ENCODE measurements at places on chromosomes 5 and 9. TPM values are rescaled to one million over a fixed set of nuclear protein-coding genes. Genes with fewer than 3 reads are reported as not detected.
A peak's percentile ranks its signal among the peaks of the same experiment; 100 is the strongest.

DNA sequence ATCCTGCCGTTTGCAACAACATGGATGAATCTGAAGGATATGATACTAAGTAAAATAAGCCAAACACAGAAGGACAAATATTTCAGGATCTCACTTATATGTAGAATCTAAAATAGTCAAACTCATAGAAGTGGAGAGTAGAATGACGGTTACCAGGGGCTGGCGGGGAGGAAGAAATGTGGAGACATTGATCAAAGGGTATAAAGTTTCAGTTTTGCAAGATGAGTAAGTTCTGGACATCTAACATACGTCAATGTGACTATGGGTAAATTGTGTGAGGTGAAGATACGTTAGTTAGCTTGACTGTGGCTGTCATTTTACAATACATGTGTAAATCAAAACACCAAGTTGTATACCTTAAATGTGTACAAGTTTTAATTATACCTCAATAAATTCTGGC, 200.3 kb downstream of the SNX18 start:
- peak overlapping the region; percentile 45 for H3K4me3 ChIP-seq
- H3K4me1 ChIP-seq, result peaks cover 48% of the 10 kb centered on the region
- H3K36me3 ChIP-seq, result peaks cover 21% of the 10 kb centered on the region
- peak; percentile 28 for DNase-seq
- no peaks in the 10 kb centered on the region for H3K27me3 ChIP-seq
- peak overlapping the region; percentile 84 for H3K27ac ChIP-seq

CDH12 gene
- not detected for total RNA-seq

GRCh38 chr9:37790096-37790495, 5.2 kb upstream of the EXOSC3 start:
- DNase-seq, result no peak
- H3K27ac ChIP-seq, result no peak overlapping the region
- no peak overlapping the region for H3K4me3 ChIP-seq
- peaks cover under 1% of the 10 kb centered on the region for H3K36me3 ChIP-seq
- H3K27me3 ChIP-seq, result peaks cover under 1% of the 10 kb centered on the region

TMEM174 gene
- total RNA-seq, result not detected

GRXCR2 gene
- not detected for total RNA-seq

DNA sequence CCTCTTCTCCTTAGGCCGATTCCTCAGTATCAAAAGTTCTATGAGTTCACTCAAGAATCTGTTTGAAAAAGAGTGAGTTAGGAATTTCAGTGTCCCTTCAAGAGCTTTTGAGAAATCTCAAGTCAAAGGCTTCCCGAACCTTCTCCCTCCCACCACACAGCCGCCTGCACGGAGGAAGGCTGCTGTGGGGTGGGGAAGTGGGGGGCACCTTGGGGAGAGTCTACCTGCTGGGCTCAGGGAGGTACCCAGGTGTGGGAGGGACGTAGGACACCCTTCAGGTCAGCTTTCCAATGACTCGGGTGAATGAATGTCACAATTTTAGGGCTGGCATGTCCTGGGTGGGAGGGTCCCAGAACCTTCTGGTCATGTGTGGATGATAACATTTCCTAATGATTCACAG, 17.5 kb downstream of the CXCL14 start:
- H3K4me3 ChIP-seq, result no peak overlapping the region
- peaks cover 21% of the 10 kb centered on the region for H3K27me3 ChIP-seq
- no peaks in the 10 kb centered on the region for H3K36me3 ChIP-seq

GRCh38 chr5:179370490-179371120, 25.3 kb upstream of the ADAMTS2 start:
- H3K36me3 ChIP-seq, result no peaks in the 10 kb centered on the region
- no peaks in the 10 kb centered on the region for H3K4me1 ChIP-seq
- H3K27ac ChIP-seq, result no peak overlapping the region
- H3K4me3 ChIP-seq, result no peak overlapping the region

GRCh38 chr5:17180330-17180843, 37.0 kb upstream of the BASP1 start:
- no peaks in the 10 kb centered on the region for H3K36me3 ChIP-seq
- peaks cover 2% of the 10 kb centered on the region for H3K4me1 ChIP-seq
- no peak overlapping the region for H3K27ac ChIP-seq
- DNase-seq, result no peak
- no peak overlapping the region for H3K4me3 ChIP-seq
- no peaks in the 10 kb centered on the region for H3K27me3 ChIP-seq

GAS1 gene
- total RNA-seq, result 0.32 TPM

- H3K36me3 ChIP-seq, result no peaks in the 10 kb centered on the region
- H3K27me3 ChIP-seq, result no peaks in the 10 kb centered on the region
- no peak overlapping the region for H3K27ac ChIP-seq
These were observed 54.6 kb downstream of the SUB1 start for GRCh38 chr5:32639943-32640342.

DNA sequence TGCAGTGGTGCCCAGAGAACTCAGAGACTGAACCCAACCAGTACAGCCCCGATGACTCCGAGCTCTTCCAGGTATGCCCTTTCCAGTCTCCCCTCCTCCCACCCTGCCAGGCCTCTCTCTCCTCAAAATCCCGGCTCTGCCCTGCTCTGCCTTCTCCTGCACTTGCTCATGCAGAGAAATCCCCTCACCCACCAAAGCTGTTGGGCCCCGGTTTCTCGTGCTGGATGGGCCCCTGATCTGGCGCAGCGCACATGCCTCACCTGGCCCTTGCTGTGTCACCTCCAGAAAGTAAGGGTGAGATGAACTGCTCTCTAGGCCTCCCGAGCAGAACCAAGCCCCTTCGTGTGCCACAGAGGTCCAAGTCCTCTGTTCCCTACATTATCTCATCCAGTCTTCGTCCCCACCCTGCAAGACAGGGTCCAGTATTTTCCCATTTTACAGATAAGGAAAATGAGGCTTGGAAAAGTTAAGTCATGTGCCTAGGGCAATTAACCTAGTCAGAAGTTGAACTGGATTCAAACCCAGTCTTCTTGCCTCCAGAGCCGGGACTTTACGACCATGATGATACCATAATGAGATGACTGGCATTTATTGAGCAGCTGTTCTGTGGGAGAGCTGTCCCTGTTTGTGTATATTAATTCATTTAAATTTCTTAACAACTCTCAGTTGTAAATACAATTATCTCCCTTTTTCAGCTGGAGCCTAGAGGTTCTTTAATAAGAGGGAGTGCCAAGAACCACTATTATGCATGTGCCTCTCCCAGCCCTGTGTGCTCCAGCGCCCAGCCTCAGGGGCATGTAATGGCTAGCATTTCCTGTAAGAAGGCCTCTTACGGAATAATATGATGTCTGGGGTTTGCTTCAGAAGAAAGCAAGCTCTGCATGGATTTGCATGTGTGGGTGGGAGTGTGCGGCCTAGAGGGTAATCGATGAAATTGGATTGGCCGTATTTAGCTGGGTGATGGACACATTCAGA, 90.7 kb downstream of the PPARGC1B start:
- no peaks in the 10 kb centered on the region for H3K36me3 ChIP-seq
- no peaks in the 10 kb centered on the region for H3K4me1 ChIP-seq
- H3K27me3 ChIP-seq, result no peaks in the 10 kb centered on the region
- no peak overlapping the region for H3K27ac ChIP-seq

DNA sequence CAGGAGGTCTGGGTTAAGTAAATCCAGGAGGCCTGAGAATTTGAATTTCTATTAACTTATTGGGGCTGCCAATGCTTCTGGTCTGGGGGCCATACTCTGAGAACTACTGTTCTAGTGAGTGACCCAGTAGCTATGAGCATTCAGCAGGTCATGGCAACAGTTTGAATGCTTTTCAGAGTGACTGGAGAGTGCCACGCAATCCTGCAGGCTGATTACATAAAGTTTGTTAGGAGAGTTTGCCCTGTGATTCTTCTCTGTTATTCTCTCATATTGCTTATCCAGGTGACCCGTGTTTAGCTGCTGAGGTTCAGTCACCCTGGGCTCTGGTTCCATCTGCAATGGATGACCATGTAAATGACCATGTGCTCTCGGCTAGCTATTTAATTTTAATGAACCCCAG, 22.2 kb upstream of the TMED7 start:
- no peak overlapping the region for H3K4me3 ChIP-seq
- DNase-seq, result no peak
- H3K27ac ChIP-seq, result no peak overlapping the region
- peaks cover 49% of the 10 kb centered on the region for H3K27me3 ChIP-seq
- no peaks in the 10 kb centered on the region for H3K4me1 ChIP-seq
- no peaks in the 10 kb centered on the region for H3K36me3 ChIP-seq

- H3K36me3 ChIP-seq, result no peaks in the 10 kb centered on the region
- H3K27ac ChIP-seq, result no peak overlapping the region
- H3K4me1 ChIP-seq, result no peaks in the 10 kb centered on the region
- no peak overlapping the region for H3K4me3 ChIP-seq
- no peak for DNase-seq
These were observed 29.7 kb downstream of the GRIA1 start for GRCh38 chr5:153520137-153520536.

- H3K36me3 ChIP-seq, result peaks cover 22% of the 10 kb centered on the region
- no peak overlapping the region for H3K4me3 ChIP-seq
- H3K27me3 ChIP-seq, result no peaks in the 10 kb centered on the region
- no peak for DNase-seq
- peak overlapping the region; percentile 29 for H3K27ac ChIP-seq
These were observed 339.5 kb upstream of the RFX3 start for GRCh38 chr9:3865141-3865772.

SLC25A2 gene
- 0.16 TPM for total RNA-seq

GRCh38 chr5:169286572-169287300, 14.2 kb downstream of the SLIT3 start:
- H3K27ac ChIP-seq, result no peak overlapping the region
- H3K4me3 ChIP-seq, result no peak overlapping the region
- H3K27me3 ChIP-seq, result no peaks in the 10 kb centered on the region
- no peak for DNase-seq
- no peaks in the 10 kb centered on the region for H3K36me3 ChIP-seq

CARTPT gene
- total RNA-seq, result not detected

SLC1A3 gene
- not detected for total RNA-seq

DNA sequence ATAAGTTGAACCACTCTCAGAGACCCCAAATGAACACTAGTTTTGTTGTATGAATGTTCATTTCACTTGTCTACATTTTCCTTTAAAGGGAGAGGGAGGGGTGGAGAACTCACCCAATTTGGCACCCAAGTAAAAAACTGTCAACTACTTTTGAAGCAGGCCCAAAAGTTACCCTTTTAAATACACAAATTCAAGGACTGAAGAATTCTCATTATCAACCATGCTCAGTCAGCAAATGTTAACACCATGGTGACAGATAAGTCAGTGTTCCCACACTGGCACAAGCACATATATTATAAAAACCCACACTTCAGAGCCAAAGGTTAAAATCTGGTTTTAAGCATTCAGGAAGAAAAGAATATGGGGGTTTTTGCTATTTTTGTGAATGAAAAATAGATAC, 31.6 kb downstream of the CSNK1A1 start:
- H3K4me1 ChIP-seq, result peaks cover 48% of the 10 kb centered on the region
- H3K27ac ChIP-seq, result peak overlapping the region; percentile 1
- DNase-seq, result no peak

GHR gene
- total RNA-seq, result not detected

- no peaks in the 10 kb centered on the region for H3K27me3 ChIP-seq
- no peak overlapping the region for H3K4me3 ChIP-seq
- no peak overlapping the region for H3K27ac ChIP-seq
- H3K4me1 ChIP-seq, result peaks cover 22% of the 10 kb centered on the region
- no peak for DNase-seq
These were observed 92.2 kb downstream of the C5orf15 start for GRCh38 chr5:133876266-133876665.

GABRB2 gene
- not detected for total RNA-seq

ZFP37 gene
- 0.30 TPM for total RNA-seq

ADAMTS16 gene
- not detected for total RNA-seq

IL3 gene
- total RNA-seq, result 140 TPM

GRCh38 chr5:95417971-95418370, 26.8 kb downstream of the FAM81B start:
- H3K36me3 ChIP-seq, result no peaks in the 10 kb centered on the region
- peaks cover 3% of the 10 kb centered on the region for H3K27me3 ChIP-seq
- H3K4me3 ChIP-seq, result no peak overlapping the region
- H3K27ac ChIP-seq, result no peak overlapping the region

DNA sequence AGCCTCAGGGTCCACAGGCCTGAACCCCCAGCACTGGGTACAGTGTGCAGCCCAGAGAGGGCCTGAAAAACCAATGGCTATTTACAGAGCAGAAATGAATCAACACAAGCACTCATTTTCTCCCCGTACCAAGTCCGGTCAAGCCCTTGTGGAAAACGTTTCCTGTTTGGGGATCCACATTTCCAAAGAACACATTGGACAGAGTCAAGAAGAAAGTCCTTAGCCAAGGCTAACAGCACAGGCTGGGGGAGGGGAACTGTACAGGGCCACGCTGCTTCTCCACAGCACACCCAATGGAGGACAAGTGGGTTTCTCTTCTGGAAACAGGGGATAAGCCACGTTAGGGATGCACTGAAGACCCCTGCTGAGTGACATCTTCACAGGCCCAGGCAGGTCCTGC, 62.3 kb downstream of the NSUN2 start:
- no peak overlapping the region for H3K4me3 ChIP-seq
- no peaks in the 10 kb centered on the region for H3K36me3 ChIP-seq
- no peak overlapping the region for H3K27ac ChIP-seq
- H3K4me1 ChIP-seq, result no peaks in the 10 kb centered on the region
- peaks cover 4% of the 10 kb centered on the region for H3K27me3 ChIP-seq

GRCh38 chr5:81005708-81006107, 45.5 kb downstream of the RASGRF2 start:
- no peaks in the 10 kb centered on the region for H3K27me3 ChIP-seq
- H3K4me1 ChIP-seq, result peaks cover 44% of the 10 kb centered on the region
- H3K27ac ChIP-seq, result peak overlapping the region; percentile 44

CCNJL gene
- not detected for total RNA-seq

CTXN3 gene
- total RNA-seq, result not detected

- H3K27me3 ChIP-seq, result no peaks in the 10 kb centered on the region
- no peak for DNase-seq
- H3K27ac ChIP-seq, result no peak overlapping the region
- H3K36me3 ChIP-seq, result peaks cover 52% of the 10 kb centered on the region
- H3K4me1 ChIP-seq, result peaks cover 11% of the 10 kb centered on the region
- no peak overlapping the region for H3K4me3 ChIP-seq
These were observed 18.9 kb downstream of the TRIP13 start for GRCh38 chr5:911601-912000.

PDLIM4 gene
- total RNA-seq, result 1.2 TPM

DNA sequence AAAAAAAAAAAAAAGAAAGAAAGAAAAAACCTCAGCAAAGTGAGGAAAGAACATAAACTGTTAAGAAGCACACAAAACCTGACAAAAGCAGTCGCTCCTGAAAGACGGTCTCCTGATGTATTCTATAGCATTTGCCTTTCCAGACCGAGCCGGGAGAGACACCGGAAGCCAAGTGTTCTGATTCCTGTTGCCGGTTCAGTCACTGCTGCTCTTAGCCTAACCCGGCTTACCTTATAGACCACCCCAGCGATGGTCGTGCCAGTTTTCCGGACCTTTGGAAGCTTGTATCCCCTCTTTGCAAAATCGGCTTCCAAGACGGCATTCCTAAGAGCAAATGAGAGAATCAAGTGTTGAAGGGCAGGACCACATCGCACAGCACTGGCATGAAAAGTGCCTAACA, 630 bp downstream of the PSMB7 start:
- H3K27ac ChIP-seq, result peak overlapping the region; percentile 96
- no peak for DNase-seq
- no peaks in the 10 kb centered on the region for H3K27me3 ChIP-seq

SLC6A3 gene
- total RNA-seq, result not detected

- no peak for DNase-seq
- H3K27me3 ChIP-seq, result no peaks in the 10 kb centered on the region
- no peak overlapping the region for H3K4me3 ChIP-seq
- no peak overlapping the region for H3K27ac ChIP-seq
- H3K4me1 ChIP-seq, result no peaks in the 10 kb centered on the region
- no peaks in the 10 kb centered on the region for H3K36me3 ChIP-seq
These were observed 39.9 kb downstream of the SLIT3 start for GRCh38 chr5:169260896-169261569.

PCDHB9 gene
- total RNA-seq, result not detected

S1PR3 gene
- 7.1 TPM for total RNA-seq
